Effector memory CD8-positive, alpha-beta T cell (primary cell): ENCODE measurements at places on chromosomes 4 and X.

GRCh38 chr4:94758141-94758699 lies 465 bp downstream of the BMPR1B start:
- no peak for DNase-seq

- DNase-seq, result no peak
Measured at GRCh38 chrX:39063037-39063436, 261.8 kb downstream of the MID1IP1 start.

DNA sequence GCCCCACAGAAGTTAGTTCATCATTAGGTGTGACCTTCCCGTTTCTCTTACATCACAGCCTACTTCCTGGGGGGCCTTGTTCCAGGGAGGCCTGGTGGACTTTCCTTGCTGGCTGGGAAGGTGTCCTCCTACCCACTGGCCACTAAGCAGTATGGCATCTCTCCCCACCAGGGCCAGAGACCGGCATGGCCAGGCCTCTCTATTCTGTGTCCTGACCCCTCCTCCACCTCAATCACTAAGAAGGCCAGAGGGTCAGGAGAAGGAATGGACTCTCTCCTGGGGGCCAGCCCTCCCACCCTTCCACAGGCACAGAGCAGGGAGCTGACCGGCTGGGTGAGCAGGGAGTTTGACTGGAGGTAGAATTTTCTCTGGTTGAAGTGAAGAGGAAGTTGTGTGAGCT lies 81.9 kb downstream of the PJA1 start:
- DNase-seq, result no peak

- no peak for DNase-seq
Measured at GRCh38 chrX:105191878-105192277, 28.6 kb downstream of the TEX13A start.

GRCh38 chr4:27934871-27935270 lies 1074.2 kb downstream of the STIM2 start:
- no peak for DNase-seq
